A549 treated with DMSO at 1 μM for 4 hours (cell line): ENCODE measurements at places on chromosomes 7 and 10. TPM values are rescaled to one million over a fixed set of nuclear protein-coding genes. Genes with fewer than 3 reads are reported as not detected.

STAG3 gene
- 0.08 to 0.27 TPM (median 0.14 TPM) in 4 of 5 replicates, not detected in the other for total RNA-seq

SMO gene
- total RNA-seq, result 14.3 to 20.2 TPM (median 16.5 TPM) in 5 replicates

PDE6C gene
- total RNA-seq, result not detected in 5 replicates

MMRN2 gene
- total RNA-seq, result 0.91 to 1.5 TPM (median 1.1 TPM) in 5 replicates

JMJD1C gene
- 21.6 to 28.2 TPM (median 25.9 TPM) in 5 replicates for total RNA-seq

CLRN3 gene
- total RNA-seq, result not detected in 5 replicates

WDR37 gene
- total RNA-seq, result 7.7 to 9.0 TPM (median 7.9 TPM) in 5 replicates

GPER1 gene
- 0.64 to 1.1 TPM (median 0.79 TPM) in 5 replicates for total RNA-seq

LIPM gene
- total RNA-seq, result not detected in 5 replicates

CCDC7 gene
- 0.56 to 1.2 TPM (median 0.86 TPM) in 5 replicates for total RNA-seq

RBM20 gene
- total RNA-seq, result 1.1 to 1.8 TPM (median 1.5 TPM) in 5 replicates

CLDN3 gene
- 1.6 to 3.7 TPM (median 2.8 TPM) in 5 replicates for total RNA-seq

FGL2 gene
- total RNA-seq, result not detected in 5 replicates

ANXA8L1 gene
- 87.4 to 123 TPM (median 98.7 TPM) in 5 replicates for total RNA-seq

TEX36 gene
- not detected in 5 replicates for total RNA-seq

ADAM12 gene
- 3.3 to 7.7 TPM (median 5.5 TPM) in 5 replicates for total RNA-seq

CYTH3 gene
- 21.4 to 25.4 TPM (median 22.8 TPM) in 5 replicates for total RNA-seq

SND1 gene
- total RNA-seq, result 111 to 120 TPM (median 111 TPM) in 5 replicates

SFTPA1 gene
- not detected in 5 replicates for total RNA-seq

MSS51 gene
- total RNA-seq, result 0.36 to 0.74 TPM (median 0.44 TPM) in 5 replicates

H2AZ2 gene
- total RNA-seq, result 209 to 262 TPM (median 258 TPM) in 5 replicates

TET1 gene
- 0.30 to 0.64 TPM (median 0.57 TPM) in 5 replicates for total RNA-seq

GIMAP4 gene
- total RNA-seq, result not detected in 5 replicates

CPED1 gene
- 0.02 to 0.07 TPM in 2 of 5 replicates, not detected in the others for total RNA-seq

NPSR1 gene
- not detected in 5 replicates for total RNA-seq

BLNK gene
- not detected in 5 replicates for total RNA-seq

ADCY1 gene
- total RNA-seq, result 1.9 to 3.4 TPM (median 2.4 TPM) in 5 replicates

PLEKHS1 gene
- 0.05 to 0.19 TPM (median 0.08 TPM) in 4 of 5 replicates, not detected in the other for total RNA-seq

PROSER2 gene
- total RNA-seq, result 34.3 to 39.8 TPM (median 38.9 TPM) in 5 replicates

NPC1L1 gene
- 0.06 to 0.09 TPM (median 0.08 TPM) in 4 of 5 replicates, not detected in the other for total RNA-seq

MSMB gene
- total RNA-seq, result not detected in 5 replicates

C10orf105 gene
- total RNA-seq, result not detected in 5 replicates

CPA1 gene
- total RNA-seq, result not detected in 5 replicates

TMEM26 gene
- 0.06 to 0.43 TPM (median 0.20 TPM) in 5 replicates for total RNA-seq

PRSS2 gene
- total RNA-seq, result not detected in 5 replicates

FGFR2 gene
- 0.36 to 0.52 TPM (median 0.45 TPM) in 5 replicates for total RNA-seq

PNLIPRP2 gene
- not detected in 5 replicates for total RNA-seq
